Stimulated activated CD4-positive, alpha-beta T cell treated with anti-CD3 and anti-CD28 coated beads, Interleukin-2, amount 100 ng/mL, for 48 hours (primary cell): ENCODE measurements at places on chromosomes 7 and 10.
A peak's percentile ranks its signal among the peaks of the same experiment; 100 is the strongest.

GRCh38 chr10:30432622-30433305 lies 1.2 kb upstream of the MAP3K8 start:
- no peak for DNase-seq

GRCh38 chr7:118754608-118755007 lies 530.1 kb downstream of the ANKRD7 start:
- no peak for DNase-seq

DNA sequence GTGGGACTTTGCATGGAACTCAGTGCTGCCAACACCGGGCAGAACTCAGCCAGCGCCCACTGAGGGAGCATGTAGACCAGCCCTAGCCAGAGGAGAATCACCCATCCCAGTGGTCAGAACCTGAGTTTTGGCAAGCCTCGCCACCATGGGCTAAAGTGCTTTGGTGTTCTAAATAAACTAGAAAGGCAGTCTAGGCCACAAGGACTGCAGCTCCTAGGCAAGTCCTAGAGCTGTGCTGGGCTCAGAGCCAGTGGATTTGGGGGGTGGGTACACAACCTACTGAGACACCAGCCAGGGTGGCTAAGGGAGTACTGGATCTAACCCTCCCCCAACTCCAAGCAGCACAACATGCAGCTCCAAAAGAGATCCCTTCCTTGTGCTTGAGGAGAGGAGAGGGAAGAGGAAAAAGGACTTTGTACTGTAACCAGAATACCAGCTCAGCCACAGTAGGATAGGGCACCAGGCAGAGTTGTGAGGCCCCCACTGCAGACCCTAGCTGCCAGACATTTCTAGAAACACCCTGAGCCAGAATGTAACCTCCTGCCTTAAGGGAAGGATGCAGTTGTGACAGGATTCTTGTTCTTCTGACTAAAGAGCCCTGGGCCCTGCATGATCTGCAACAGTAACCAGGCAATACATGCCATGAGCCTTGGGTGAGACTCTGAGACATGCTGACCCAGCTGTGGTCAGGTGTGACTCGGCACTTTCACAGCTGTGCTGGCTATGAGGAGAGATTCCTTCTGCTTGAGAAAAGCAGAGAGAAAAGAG lies 24.4 kb downstream of the GSDME start:
- DNase-seq: no peak

- no peak for DNase-seq
Observed at GRCh38 chr7:72308986-72309385, 103.2 kb downstream of the CALN1 start.

DNA sequence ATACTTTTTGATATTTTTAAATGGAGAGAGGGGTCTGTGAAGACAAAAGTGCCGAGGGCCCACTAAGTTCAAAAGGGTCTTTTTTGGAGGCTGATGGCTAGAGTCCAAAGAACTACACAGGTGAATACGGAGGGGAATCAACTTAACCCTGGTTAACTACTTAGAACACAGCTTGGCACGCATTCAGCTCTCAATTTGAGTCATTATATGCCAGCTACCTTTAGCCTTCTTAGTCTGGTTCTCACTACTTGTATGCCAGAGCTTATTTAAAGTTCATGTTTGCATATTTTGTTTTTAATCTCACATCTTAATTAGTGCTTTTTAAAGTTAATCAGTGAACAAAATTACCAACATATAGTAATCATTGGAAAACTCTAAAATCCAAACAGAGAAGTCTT lies 80.8 kb downstream of the VWDE start:
- no peak for DNase-seq

DNA sequence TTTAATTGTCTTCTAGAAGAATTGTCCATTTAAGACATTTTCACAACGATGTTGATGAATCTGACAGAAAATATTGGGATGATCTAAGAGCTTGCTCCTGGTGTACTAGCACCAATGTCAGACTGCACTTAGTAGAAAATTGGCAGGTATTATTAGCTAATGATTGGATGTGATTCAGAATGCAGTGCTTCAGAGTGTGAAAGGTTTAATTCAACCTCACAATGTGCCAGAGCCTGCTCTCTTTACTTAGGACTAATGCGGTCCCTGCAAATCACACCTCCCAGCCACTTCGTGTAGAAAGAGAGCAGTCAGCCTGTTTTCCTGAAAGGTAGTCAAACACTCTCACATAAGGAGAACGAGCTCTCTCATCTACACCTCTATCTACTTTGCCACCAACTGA lies 197.5 kb downstream of the ZNF438 start:
- DNase-seq: no peak

DNA sequence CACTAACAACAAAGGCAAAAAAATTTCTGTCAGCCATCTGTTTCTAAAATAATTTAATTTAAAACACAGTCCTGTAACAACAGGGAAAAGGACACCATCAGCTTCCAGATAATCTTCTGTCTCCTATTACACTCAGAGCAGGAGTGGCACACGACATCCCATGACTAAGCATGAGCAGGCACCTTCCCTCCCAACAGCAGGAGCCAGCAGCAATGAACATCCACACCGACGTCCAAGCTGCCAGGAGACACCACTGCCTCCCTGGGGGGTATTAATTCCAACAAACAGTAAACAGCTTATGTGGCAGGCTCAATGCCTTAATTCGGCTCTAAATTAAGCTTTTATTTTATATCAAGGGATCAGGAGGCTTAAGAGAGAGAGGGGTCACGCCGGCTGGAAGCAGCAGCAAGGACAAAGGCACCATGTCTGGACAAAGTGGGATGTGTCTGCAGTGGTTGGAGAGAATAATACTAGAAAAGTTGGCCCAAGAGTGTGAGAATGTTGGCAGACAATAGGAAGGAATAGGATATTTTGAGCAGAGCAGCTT lies 45.7 kb downstream of the KIAA1549 start:
- no peak for DNase-seq

DNA sequence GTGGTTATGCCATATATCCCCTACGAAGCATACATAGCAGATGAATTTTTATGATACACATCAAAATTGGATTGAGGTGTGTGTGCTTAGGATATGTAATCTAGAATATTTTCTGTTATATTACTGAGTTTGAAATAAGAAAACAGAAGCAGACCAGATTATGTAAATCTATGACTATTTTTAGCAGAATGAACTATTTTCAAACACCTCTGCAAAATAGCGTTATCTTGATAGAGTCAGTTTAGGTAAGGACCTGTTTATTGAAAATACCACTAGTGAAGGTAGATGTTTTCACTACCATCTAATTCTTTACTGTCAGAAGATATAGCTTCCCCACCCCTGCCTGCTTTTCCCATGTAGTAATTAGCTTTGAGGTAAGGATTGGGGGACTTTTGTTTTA lies 9.1 kb downstream of the LANCL2 start:
- no peak for DNase-seq

DNA sequence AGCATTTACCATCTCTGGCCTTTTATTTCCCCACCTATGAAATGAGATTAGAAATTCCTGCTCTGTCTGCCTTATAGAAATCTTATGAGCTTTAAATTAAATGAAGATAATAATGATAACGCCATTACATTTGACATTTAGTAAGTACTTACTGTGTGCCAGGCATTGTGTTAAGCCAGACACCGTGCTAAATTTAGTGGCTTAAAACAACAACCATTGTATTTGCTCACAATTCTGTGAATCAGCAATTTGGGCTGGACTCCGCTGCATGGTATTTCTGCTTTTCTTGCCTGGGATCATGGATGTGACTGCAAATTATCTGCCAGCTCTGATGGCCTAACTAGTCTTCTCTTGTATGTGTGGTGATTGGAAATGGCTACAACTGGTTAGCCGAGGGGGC lies 56.4 kb upstream of the CCDC6 start:
- no peak for DNase-seq

DNA sequence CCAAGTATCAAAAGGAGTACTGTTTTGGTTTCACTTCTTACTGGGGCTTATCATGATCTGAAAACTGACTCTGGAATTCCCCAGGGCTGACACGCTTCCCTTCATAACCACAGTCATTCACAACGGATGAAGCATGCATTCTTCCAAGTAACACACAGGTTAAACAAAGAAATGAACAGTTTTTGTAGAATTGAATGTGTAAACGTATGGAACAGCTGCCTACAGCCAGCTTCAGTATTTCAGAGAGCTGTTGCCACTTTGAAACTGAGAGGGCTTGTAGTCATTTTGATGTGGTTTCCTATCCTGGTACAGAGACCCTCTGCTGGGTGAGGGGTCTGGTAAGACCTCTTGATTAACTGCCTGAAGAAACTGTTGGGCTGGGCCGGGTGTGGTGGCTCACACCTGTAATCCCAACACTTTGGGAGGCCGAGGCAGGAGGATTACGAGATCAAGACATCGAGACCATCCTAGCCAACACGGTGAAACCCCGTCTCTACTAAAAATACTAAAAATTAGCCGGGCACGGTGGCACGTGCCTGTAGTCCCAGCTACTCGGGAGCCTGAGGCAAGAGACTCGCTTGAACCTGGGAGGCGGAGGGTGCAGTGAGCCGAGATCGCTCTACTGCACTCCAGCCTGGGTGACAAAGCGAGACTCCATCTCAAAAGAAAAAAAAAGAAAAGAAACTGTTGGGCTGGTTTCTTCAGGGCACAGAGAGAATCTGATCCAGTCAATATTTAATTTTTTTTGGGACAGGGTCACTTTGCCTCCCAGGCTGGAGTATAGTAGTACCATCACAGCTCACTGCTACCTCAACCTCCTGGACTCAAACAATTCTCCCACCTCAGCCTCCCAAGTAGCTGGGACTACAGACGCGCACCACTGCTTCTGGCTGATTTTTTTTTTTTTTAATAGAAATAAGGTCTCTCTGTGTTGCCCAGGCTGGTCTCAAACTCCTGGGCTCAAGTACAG lies 4.7 kb downstream of the NFE2L3 start:
- peak; percentile 36 for DNase-seq

GRCh38 chr10:132110713-132111112 lies 45.0 kb downstream of the JAKMIP3 start:
- no peak for DNase-seq

GRCh38 chr7:50664937-50665336 lies 99.7 kb upstream of the DDC start:
- DNase-seq: no peak

DNA sequence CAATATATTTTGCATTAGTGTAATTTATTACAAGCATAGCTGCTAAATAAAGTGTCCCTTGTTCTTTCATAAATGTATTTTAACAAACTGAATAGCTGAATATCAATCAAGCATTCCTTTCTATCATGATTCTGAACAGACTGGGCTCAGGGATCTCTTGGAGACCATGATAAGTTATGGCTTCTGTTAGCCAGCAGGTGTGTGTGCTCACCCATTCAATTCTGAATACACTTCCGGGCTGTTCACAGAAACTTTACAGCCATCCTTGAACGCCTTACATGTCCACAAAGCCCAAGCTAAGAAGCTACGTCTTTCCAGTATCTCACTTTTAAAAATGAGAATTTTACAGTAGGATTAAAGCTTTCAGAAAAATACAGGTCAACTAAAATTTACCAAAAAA lies 115.1 kb downstream of the SVIL start:
- DNase-seq: no peak

DNA sequence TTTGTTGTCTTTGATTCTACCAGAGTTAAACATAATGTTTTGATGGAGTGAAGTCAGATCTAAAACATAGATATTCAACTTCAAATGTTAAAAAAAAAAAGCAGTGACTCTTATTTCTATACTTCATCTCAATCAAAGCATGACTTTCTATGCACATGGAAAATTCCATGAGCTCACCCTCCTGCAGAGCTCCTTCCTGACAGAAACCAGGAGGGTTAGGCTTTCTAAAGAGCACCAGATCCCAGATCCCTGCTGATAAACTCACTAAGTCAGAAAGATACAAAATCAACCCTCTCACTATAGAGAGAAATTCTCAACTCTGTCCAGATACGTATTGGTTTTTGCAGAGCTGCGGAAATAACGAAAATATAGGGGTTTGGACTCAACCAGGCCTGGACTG lies 122.6 kb downstream of the FAM107B start:
- DNase-seq: no peak

- no peak for DNase-seq
Observed at GRCh38 chr7:140533394-140533872, 54.1 kb upstream of the MKRN1 start.

DNA sequence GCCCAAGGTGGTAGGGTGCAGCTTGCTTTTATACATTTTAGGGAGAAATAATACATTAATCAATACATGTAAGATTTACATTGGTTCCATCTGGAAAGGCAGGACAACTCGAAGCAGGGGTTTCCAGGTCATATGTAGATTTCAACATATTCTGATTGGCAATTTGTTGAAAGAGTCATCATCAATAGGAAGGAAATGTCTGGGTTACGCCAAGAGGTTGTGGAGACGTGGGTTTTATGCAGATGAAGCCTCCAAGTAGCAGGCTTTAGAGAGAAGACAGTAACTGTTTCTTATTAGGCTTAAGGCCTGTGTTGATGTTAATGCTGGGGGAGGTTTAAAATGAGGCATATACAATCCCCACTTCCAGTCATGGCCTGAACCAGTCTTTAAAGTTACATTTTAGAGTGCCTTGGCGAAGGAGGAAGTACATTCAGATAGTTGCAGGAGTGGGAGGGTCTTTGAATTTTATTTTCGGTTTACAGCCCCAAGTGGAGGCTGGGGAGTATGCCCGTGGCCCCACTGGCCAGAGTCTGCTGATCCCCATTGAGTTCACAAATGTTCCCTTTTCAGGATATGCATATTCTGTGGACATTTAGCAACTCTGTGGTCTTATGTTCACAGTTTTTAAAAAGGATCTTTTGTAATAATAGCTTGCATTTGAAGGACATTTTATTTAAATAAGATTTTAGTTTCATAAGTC lies 166.0 kb upstream of the GDF10 start:
- no peak for DNase-seq

DNA sequence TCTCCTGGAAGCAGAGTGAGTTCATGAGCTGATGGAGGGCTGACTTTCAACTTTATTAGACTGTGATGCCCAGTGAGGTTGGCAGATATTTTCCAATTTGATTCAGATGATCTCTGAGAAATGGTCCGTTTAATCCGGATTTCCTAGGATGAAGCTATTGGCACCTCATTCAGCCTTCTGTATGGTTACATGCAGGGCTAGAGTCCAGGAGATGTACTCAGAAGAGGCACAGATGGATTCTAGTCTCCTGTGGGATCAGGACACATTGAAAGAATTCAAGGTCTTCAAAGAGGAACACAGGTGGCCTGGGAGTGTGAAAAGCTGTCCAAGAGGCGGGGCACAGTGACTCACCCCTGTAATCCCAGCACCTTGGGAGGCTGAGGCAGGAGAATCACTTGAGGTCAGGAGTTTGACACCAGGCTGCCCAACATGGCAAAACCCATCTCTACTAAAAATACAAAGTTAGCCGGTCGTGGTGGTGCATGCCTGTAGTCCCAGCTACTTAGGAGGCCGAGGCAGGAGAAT lies 23.0 kb upstream of the RHEB start:
- no peak for DNase-seq
